ENCODE measurements at places on chromosomes 2 and 18. TPM values are rescaled to one million over a fixed set of nuclear protein-coding genes. Genes with fewer than 3 reads are reported as not detected.

DNA sequence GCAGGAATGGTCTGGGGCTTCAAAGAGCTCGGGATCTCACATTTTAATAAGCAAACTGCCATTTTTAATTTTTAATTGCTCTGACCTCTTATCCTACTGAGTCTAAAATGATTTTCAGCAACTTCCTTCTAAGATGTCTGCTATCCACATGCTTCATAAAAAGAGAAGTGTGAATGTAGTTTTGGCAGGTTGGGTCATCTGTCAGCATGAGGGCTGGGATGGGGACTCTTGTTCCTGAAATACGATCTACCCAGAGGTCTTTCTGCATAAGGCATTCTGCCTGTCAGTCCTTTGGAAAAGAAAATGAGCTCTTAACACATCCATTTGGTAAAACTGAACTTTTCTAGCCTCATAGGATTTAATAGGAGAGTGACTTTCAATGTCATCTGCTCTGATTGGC, 252.8 kb upstream of the APCDD1 start:
- no peak for DNase-seq

GRCh38 chr2:200603972-200604371, 18.2 kb downstream of the AOX1 start:
- no peak for DNase-seq

- no peak for DNase-seq
Measured at GRCh38 chr2:120319686-120320317, 26.1 kb upstream of the INHBB start.

GRCh38 chr18:49663899-49664890, 102.3 kb downstream of the LIPG start:
- peak; percentile 69 for DNase-seq

GRCh38 chr2:127859712-127860085, 1.7 kb upstream of the POLR2D start:
- no peak for DNase-seq

- DNase-seq, result no peak
Measured at GRCh38 chr2:157866202-157866601, 9.9 kb downstream of the ACVR1 start.

DNA sequence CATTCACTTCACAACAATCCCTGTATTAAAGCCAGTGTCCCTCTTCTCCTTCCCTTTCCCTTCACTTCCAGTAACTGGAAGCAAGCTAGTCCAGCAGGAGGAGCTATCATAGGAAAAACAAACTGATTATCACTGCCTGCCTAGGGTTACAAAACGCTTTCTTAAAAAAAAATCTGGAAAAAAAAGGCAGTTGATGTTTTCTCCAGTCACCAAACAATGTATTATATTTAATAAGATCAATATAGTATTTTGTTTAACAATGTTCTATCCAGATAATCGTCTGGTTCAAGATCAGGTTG, 78.8 kb upstream of the ITGB6 start:
- peak; percentile 54 for DNase-seq

DNA sequence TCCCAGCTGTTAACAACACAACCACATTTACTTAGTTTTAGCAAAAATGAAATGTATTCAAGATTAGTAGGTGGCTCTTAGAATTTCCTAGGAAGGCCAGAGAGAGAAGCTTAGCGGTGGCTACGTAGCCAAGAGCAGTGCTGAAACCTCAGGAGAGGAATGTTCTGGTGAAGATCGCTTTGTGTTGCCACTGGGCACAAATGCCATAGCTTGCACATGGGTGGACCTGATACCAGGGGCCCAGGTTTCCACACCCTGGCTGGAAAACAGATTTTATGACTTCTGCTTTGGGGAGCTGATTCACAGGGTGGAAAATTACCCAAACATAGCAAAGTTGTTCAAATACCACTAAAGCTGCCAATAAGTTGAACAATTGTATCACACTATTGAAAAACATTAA, 43.4 kb downstream of the THUMPD2 start:
- DNase-seq, result no peak

DNA sequence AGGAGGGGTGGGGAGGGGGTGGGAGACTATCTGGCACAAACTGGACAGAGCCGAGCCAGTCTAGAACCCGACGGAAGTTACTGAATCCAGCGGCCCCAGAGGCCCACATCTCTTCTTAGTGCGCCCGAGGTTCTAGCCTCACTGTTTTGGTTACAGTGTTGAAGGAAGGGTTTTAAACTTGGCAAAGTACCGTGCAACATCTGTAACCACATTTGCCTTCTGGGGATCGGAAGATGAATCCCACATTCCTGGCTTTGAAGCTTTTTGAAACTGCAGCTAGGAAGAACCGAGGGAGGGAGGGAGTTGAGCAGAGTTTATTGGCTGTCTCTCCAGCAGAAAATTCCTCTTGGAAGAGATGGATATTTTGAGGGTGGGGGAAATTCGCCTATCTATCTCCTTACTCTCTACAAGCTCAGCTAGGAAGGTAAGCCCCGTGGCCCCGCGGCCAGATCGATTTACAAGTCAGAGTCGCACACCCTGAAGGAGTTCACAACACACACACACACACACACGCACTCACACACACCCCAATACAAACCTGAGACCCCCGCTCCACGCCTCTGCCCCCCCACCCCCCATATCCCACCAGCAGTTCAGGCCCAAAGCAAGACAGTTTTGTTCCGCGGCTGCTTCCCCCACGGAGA, 1.0 kb downstream of the ACVR1 start:
- DNase-seq, result peak; percentile 93

DNA sequence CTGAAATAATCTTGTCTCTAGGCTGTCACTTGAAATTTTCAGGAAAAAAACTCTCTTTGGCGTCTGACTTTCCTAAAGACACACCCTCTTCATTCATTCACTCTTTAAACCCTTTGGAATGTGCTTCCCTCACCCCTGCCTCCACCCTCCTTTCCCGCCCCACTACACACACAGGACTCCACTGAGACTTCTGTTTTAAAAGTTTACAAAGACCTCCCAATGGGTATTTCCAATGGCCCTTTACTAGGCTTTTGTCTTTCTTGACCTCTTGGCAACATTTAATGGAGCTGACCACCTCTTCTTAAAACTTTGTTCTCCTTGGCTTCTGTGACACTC, 96.1 kb downstream of the RBMS1 start:
- no peak for DNase-seq

The UCN gene
- polyA plus RNA-seq, result 1.1 TPM

The STARD6 gene
- polyA plus RNA-seq, result not detected

The HOXD13 gene
- 0.11 TPM for polyA plus RNA-seq

The CABLES1 gene
- polyA plus RNA-seq, result 8.0 TPM

The HOXD12 gene
- polyA plus RNA-seq, result not detected

The SCYGR7 gene
- polyA plus RNA-seq, result not detected
